ENCODE measurements at places on chromosomes 3 and 15.

DNA sequence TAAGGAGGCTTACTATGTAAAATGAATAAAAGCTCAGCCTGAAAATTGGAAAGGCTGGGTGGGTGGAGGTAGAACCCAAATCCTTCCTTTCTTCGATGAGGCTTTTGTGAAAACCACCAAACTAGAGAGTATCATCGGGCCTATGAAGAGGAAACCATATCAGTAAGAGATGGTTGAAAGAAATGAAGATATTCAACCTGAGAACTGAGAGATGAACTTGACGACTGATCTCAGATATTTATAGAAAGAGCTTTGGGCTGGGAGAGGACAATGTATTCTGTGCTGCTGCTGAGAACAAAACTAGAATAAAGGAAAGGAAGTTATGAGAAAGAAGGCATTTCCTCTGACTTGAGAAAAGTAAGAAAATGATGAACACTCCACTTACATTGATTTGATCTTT is 236.6 kb downstream of the KCNH8 start:
- no peak for DNase-seq

DNA sequence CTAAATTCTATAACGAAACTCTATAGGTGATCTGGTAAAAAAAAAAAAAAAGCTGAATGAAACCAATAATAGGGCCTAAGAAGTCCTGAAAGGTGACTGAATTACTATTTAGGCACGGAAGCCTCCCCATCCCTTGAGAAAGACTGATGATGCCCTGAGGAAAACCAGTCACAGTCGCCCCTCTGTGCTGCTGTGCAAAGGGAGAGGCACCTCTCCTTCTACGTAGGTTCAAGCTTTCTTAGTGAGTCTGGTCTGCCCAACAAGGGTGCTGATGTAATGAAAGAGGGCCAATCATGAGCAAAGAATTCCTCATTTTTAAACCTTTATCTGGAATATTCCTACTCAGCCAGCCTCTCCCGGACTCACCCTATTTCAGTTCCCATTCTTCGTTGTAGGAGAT is 11.9 kb downstream of the NPHP3 start:
- DNase-seq, result no peak

DNA sequence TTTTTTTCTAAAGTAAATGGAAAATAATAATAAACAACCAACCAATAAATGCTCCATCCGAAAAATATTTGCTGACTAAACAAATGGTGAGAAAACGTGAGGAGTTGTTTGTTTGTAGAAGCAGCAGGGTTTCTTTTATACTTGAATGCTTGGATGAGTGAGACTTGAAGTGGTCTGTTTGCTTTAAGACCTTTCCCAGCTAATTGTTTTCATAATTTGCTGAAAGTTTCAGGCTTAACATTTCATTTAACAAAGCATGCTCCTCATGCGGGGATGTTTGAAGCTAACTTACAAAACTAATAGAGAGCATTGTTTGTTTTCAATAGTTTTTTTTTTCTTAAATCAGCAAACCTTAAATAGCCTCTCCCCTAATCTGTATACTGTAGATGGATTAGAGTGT is 484.6 kb downstream of the ROBO2 start:
- no peak for DNase-seq

GRCh38 chr3:23254835-23255234 is 51.7 kb downstream of the UBE2E2 start:
- no peak for DNase-seq

- DNase-seq, result no peak
These were observed 12.9 kb downstream of the SPINT1 start for GRCh38 chr15:40856746-40857145.

DNA sequence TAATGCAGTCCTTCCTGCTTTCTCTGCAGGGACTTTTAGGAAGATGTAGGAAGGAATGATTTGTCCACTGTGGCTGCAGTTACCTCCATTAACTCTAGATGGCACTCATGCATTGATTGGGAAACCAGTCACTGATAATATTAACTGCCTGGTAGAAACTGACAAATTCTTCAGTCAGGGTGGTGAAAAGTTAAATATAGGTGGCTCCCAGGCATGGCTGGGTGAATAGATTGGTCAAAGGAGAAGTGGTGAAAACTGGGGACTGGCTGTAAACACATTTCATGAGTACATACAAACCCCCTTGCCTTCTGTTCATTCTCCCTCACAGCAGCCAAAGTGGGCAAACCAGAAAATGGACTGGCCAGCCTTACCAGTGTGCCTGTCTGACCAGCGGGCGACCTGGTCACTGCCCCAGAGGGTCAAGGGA is 333.4 kb downstream of the THSD4 start:
- DNase-seq, result peak; percentile 66

DNA sequence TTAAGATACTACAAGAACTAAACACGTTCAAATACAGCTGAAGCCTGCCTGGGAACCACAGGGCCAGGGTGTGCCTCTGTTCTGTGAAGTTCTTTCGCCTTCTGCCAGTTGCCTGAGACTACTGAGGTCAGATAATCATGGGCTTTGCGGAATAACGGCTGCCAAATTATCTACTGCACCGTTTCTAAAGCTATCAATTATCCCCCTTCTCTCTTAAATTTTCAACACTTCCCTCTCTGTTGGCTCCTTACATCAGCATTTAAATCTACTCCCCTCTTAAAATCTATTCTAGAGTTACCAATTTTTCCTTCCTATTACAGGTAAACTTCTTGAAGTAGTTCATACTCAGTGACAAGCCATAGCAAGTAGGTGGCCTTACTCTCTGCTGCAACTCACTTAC is 6.2 kb upstream of the NEO1 start:
- DNase-seq, result no peak
